Stimulated activated CD8-positive, alpha-beta memory T cell treated with anti-CD3 and anti-CD28 coated beads, Interleukin-12 subunit alpha, Interleukin-12 subunit beta, amount 100 ng/mL, for 4 hours (primary cell): ENCODE measurements at places on chromosomes 7 and 10.

GRCh38 chr10:20769481-20769880 is 127.6 kb downstream of the NEBL start:
- DNase-seq, result no peak

DNA sequence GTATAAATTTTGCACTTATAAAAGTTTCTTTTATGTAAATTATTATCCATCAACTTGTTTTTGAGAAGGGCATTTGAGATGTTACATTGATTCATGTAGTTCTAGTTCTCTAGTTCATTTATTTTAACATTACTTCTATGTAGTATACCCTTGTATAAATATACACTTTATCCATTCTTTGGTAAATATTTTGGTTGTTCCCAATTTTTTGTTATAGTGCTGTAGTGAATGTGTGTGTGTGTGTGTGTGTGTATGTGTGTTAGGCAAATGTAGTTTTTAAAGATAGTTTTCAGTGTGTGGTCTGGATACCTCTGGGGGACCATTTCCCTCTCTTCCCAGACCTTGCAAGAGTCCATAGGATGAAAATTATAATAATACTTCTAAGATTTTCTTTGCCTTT is 15.0 kb downstream of the PRKAR2B start:
- no peak for DNase-seq

DNA sequence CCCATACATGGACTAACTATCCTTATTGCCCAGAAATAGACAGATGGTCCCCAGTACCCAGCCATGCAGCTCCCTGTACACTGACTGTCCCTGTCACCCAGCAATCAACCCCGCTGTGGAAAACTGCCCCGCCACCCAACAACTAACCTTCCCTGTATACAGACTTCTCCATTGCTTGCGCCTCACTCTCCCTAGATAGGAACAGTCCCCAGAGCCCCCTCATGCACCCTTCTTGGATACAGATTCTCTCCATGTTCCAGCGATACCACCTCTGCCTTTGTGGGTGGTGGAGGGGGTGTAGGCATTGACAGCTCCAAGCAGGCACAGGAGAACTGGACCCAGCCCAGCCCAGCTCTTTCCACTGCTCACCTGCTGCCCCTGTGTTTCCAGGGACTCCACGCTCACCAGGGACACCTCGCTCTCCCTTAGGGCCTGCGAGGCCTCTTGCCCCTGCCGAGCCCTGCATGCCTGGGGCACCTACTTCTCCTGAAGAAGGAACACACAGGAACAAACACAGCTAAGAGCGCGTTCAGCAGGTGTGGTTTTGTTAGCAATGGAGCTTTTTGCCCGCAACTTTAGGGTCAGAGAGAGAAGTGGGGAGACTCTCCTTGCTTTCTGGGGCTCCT is 7.2 kb downstream of the SFTPD start:
- DNase-seq, result no peak

GRCh38 chr7:92667816-92668535 is 77.8 kb upstream of the FAM133B start:
- DNase-seq, result no peak

GRCh38 chr7:80508440-80508839 is 3.4 kb downstream of the GNAT3 start:
- DNase-seq, result no peak

DNA sequence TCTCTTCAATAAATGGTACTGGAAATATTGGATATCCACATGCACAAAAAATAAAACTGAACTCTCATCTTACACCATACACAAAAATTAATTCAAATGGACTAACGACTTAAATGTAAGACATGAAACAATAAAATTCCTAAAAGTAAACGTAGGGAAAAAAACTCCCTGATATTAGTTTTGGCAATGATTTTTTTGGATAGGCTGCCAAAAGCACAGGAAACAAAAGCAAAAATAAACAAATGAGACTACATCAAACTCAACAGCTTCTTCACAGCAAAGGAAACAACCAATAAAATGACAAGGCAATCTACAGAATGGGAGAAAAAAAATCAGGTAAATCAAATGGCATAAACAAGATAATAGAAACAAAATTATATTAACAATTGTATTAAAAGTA is 65.7 kb downstream of the ORC5 start:
- no peak for DNase-seq

DNA sequence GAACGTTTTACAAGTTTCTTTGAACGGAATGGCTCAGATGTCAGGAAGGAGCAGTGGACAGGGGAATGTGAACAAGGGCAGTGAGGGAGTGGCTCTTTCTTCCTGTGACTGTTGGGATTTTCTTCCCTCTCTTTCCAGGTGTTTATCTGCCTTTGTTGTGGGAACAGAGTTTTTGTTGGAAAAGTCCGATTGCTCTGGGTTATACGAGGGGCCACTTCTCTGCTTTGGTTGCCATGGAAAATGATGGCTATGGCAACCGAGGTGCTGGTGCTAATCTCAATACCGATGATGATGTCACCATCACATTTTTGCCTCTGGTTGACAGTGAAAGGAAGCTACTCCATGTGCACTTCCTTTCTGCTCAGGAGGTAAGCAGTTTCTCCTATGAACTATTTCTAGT is 41.4 kb downstream of the ZRANB1 start:
- DNase-seq, result no peak

- no peak for DNase-seq
Observed at GRCh38 chr7:14125998-14126397, 136.5 kb upstream of the ETV1 start.

- DNase-seq, result no peak
Observed at GRCh38 chr7:156503196-156503595, 137.4 kb upstream of the RNF32 start.

DNA sequence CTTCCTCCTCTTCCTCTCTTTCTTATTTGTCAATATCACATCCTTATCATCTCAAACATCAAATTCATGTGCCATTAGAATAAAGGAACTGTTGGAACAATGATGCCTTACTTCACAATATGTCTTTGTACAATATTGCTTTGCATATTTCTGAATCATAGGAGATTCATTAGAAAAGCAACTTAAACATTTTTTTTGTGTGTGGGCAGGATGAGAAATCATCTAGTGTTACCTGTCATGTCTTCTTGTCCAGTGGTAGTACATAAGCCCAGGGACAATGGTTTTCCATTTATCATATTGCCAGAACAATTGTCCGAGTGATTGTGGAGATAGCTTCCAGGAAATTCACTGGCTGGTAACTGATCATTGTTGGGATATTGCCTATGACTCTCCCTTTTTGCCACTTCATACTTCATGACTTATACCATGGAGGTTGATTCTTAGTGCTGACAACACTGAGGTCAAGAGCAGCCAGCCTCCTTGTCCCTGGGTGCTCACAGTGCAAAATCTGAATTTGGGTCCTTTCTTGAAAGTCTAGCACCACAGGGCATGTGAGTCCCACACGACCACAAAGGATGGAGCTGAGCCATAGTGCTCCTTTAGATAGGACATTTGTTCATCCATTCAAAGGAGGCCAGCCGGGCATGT is 215.0 kb downstream of the MDFIC start:
- DNase-seq, result no peak

DNA sequence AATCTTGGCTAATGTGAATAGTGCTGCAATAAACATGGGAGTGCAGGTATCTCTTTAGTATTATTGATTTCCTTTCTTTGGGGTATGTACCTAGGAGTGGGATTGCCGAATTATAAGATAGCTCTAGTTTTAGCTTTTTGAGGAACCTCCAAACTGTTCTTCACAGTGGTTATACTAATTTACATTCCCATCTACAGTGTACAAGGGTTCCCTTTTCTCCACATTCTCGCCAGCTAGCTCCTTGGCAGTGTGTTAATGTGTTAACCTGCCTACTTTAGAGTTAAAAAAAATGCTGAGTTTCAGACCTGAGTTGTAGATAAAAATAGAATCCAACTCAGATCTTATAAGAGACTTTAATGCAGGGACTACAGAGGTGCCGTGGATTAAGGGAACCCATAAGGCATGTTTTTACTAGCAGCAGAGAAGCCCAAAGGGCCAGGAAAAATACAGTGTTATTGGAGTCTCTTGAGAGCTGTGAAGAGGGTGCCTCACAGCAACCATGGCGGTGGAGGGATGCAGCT is 35.4 kb downstream of the CDK13 start:
- DNase-seq, result no peak

- no peak for DNase-seq
Observed at GRCh38 chr10:78996792-78997129, 72.0 kb upstream of the ZMIZ1 start.

DNA sequence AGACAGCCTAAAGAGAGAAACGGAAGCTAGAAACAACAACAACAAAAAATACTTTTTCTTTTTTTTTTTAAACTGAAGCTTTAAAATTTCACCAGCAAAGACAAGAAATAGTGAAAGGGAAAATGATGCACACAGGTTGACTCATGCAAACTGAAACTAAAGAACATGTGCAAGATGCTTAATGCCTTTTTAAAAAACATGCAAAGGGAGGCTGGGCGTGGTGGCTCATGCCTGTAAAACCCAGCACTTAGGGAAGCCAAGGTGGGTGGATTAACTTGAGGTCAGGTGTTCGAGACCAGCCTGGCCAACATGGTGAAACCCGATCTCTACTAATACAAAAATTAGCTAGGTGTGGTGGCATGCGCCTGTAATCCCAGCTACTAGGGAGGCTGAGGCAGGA is 15.1 kb upstream of the CUBN start:
- no peak for DNase-seq

DNA sequence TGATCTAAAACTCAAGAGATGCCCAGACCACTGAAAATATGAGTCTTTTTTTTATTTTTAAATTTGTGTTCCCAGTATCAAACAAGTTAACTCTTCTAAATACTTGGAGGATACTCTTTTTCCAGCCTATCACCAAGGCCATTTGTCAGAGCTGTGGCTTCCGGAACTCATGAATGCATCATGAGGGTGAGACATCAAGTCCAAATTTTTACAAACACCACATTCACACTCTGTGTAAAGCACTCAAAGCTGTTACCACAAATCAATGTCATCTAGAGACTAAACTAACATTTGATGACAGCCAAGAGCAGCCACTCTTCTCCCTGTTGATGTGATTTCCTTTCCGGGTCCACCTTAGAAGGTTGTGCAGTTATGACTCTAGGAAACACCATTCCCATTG is 43.8 kb upstream of the ARID5B start:
- DNase-seq, result no peak

DNA sequence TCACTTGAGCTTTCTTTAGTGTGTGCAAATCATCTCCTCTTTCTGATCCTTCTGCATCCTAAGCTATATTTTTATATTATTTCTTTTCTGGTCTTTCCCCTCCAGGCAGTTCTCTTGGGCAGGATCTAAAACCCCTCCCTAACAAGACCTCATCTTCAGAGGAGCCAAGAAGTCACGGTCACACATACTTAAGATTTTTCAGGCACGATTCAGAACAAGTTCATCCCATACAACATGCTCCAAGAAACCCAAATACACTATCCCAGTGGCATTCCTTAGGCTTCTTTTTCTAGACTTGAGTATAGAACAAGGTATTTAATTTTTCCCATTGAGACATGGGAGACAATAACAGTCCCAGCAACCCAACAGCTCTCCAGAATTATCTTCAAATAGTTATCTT is 1251.5 kb downstream of the DNAJB9 start:
- DNase-seq, result no peak

DNA sequence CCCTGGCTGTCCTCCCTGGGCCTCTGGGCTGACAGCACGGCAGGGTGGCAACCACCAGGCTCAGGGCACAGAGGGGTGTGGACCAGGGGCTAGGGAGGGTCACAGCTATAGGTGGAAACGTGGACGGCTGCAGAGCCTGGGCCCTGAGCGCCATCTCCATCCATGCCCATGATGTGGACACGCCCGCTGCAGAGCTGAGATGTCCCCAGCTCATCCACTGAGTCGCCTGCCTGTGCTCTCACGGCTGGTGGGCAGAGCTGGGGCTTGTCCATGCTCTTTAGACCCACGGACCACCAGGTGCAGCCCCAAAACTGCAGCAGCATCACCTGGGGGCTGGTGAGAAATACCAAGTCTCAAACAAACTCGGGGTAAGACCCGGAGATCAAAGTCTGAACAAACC is 16.1 kb downstream of the TECPR1 start:
- no peak for DNase-seq

- no peak for DNase-seq
Observed at GRCh38 chr10:131702531-131703356, 198.1 kb upstream of the PPP2R2D start.

DNA sequence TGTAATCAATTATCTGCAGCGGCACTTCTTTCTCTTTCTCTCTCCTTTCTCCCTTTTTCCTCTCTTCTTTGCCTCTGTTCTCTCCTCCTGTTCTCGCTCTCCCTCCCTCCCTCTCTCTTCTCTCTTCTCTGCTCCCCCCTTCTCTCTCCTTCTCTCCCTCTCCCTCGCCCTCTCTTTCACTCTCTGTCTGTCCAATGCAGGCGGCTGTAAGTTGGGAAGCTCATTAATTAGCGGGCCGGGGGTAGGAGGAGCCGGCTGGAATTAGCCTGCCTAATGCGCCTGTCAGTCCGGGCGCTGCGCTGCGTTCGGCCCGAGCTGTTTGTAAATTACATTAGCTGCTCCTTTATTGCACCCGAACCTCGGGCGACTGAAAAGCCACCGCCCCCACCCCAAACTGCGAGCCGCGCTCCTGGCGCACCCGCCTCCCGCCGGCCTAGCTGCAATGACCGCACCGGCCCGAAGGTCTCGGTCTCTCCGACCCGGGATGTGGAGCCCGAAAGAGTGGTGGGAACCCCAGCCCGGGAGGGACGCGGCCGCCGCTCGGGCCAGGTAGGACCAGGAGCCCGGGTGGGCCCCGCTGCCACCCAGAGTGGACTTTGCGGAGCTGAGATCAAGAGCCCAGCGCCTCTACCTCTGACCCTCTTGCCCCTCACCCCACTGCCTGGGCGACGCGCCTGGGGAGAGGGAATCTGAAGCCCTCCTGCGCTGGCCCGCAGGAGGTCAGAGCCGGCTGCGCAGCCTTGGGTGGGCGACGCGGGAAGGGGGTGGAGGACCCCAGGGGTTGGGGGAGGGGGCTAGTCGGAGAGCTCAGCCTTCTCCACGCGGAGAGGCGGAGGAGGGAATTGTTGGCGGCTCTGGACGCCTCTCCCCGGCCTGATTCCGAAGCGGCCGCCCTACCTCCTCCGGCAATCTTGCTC is at the start of gene LBX1:
LBX1 (minus strand) TSS at position 198 of the 917 bp plus-strand sequence. CDS start 648 bp downstream, outside the sequence.
- no peak for DNase-seq

DNA sequence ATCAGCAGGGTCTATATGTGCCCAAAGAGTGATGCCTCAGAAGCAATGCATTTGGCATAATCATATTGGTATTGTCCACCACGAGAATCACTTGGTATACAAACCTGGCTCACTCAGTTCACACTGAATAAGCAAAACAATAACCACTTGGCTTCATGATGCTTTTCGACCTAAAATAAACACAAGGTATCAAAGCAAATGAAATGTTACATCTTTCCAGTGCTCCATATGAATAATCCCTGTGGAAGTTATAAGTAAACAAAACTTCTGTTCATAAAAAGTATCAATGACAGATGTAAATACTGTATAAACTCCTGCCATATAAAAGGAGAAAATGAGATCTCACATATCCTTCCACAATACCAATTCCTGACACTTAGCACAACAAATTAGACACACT is 29.8 kb upstream of the EBLN1 start:
- no peak for DNase-seq
